Left lung (tissue), 14 donors: ENCODE measurements at places on chromosomes 7 and 10.

- DNase-seq: peak; percentile 74
- no peak overlapping the region for H3K27ac ChIP-seq
- no peaks in the 10 kb centered on the region for H3K36me3 ChIP-seq
- H3K4me1 ChIP-seq: peaks cover 10% of the 10 kb centered on the region
- H3K4me3 ChIP-seq: no peak overlapping the region
These were observed 10.2 kb upstream of the ZFYVE27 start for GRCh38 chr10:97726636-97727178.

GRCh38 chr10:131898061-131898460, 2.7 kb upstream of the PPP2R2D start:
- DNase-seq: no peak
- H3K27ac ChIP-seq: no peak overlapping the region
- no peak overlapping the region for H3K4me3 ChIP-seq
- peaks cover 21% of the 10 kb centered on the region for H3K4me1 ChIP-seq

- DNase-seq: no peak
- no peak overlapping the region for H3K27ac ChIP-seq
These were observed 32.4 kb downstream of the TSPAN12 start for GRCh38 chr7:120825576-120825975.

DNA sequence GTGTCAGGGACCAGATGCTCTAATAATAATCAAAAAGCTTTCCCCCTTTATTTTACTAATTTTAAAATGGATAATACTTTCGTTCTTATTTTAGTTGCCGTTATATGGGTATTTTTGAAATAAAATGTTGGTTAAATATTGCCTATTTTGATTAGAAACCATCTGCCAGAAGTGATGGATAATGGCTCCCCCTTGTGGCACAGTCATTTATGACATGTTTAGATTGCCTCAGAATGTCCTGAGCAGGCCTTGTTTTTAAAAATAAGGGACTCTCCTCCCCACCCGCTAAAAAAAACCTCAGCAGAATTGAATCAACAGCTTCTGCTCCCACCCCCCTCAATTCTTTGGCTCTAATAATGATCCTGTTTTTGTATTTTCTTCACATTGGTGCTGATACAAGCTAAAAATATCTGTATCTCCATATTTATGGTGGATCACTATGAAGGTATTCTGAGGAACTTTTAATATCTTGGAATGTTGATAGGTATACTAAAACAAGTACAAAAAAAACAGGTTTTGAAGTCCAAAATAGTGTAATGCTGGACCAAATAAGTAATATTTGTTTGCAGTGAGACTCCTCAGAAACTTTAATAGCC, 38.8 kb downstream of the TMEM60 start:
- DNase-seq: no peak
- H3K36me3 ChIP-seq: no peaks in the 10 kb centered on the region
- no peaks in the 10 kb centered on the region for H3K27me3 ChIP-seq
- H3K4me1 ChIP-seq: peaks cover 30% of the 10 kb centered on the region
